ENCODE measurements at places on chromosomes 3 and 15.
A peak's percentile ranks its signal among the peaks of the same experiment; 100 is the strongest.

DNA sequence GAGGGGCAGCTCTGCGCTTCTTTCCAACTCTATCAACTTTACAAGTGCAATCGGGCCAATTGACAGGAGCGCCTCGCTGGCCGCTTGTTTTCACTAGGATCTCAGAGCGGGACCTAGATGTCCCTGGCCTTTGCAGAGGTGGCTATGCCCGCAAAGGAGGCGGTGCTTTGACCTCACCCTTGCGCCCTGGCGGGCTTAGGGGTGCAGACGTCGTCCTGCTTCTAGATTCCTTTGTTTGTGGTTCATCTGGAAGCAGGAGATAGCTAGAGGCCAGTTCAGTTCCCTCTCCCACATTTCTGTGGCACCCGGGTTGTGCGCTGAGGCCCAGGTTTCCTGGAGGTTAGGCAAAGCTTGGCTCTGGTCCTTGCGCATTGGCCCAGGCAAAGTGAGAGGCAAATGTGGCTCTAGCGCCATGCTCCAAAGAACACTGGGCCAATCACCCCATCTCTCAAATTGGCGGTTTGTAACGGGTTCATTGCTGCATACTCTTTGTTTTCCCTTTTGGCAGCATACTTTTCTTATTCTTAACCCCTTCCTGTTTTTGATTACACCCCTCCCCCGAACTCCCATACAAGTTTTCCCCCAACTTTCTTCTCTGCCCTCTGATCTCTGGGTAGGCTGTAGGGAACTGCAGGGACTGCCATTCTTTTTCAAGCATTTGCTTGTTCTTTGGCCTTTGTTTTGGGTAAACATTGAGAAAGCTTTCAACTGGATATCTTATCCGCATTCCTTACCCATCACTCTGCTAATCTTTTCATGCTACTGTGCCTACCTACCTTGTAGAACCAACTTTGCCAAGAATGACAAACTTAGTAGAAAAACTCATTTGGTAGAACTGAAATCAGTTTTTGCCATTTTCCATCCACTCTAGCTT is 1.4 kb downstream of the PPM1L start:
- DNase-seq: peak; percentile 12

DNA sequence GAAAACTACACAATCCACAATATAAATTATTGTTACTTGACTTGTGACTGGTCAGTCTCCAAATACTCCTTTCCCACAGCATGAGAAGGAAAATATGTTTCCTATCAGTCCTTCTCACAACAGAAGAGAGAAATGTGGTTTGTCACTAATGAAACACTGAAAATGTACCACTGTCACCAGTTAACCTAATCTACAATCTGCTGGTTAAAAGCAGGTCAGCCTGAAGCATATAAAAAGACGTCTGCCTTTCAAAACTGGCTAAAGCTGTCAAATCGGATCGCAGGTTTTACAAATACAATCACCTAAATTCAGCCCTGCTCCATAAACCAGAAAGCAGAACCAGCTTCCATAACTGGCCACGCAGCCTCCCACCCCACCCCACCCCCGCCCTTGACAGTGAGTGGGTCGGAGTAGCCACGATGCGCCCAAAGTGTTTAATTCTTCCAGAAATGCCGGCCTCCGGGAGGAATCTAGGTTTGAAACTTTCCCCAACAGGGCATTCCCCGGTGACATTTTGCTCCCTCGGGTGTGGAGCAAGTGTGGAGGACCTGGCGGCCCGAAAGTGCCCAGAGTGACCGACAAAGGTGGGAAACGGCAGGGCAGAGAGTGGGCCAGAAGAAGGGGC is 682 bp downstream of the ETFA start:
- peak; percentile 34 for DNase-seq

- DNase-seq: no peak
Observed at GRCh38 chr15:99273801-99274200, 22.5 kb downstream of the LRRC28 start.

DNA sequence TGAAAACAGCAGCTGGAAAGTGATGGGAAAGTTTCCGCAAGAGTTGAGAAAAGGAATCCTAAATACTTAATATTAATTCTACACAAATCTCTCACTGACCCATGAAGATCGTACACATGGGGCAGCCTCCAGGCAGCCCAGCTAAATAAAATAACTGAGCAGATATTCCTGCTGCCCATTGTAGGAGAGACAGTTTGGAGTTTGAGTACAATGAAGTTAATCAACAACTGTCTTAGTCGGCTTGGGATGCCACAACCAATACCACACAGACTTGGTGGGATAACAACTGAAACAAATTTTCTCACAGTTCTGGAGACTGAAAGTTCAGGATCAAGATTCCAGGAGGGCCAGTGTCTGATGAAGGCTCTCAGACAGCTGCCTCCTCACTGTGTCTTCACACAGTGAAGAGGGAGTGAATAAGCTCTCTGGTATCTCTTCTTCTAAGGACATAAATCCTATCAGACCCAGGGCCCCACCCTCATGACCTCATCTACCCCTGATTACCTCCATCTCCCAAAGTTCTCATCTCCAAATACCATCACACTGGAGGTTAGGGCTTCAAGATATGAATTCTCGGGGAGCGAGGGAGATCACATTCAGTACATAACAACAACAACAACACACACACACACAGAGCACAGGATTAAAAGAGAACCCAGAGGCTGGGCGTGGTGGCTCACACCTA is 9.7 kb downstream of the TRPM7 start:
- no peak for DNase-seq

GRCh38 chr15:40850576-40851112 is 6.8 kb downstream of the SPINT1 start:
- no peak for DNase-seq

GRCh38 chr15:67096546-67097294 is 31.3 kb downstream of the SMAD3 start:
- no peak for DNase-seq

- DNase-seq: no peak
Observed at GRCh38 chr3:56887402-56888025, 85.8 kb upstream of the ARHGEF3 start.

- no peak for DNase-seq
Observed at GRCh38 chr3:34072297-34072696, 273.9 kb downstream of the PDCD6IP start.

DNA sequence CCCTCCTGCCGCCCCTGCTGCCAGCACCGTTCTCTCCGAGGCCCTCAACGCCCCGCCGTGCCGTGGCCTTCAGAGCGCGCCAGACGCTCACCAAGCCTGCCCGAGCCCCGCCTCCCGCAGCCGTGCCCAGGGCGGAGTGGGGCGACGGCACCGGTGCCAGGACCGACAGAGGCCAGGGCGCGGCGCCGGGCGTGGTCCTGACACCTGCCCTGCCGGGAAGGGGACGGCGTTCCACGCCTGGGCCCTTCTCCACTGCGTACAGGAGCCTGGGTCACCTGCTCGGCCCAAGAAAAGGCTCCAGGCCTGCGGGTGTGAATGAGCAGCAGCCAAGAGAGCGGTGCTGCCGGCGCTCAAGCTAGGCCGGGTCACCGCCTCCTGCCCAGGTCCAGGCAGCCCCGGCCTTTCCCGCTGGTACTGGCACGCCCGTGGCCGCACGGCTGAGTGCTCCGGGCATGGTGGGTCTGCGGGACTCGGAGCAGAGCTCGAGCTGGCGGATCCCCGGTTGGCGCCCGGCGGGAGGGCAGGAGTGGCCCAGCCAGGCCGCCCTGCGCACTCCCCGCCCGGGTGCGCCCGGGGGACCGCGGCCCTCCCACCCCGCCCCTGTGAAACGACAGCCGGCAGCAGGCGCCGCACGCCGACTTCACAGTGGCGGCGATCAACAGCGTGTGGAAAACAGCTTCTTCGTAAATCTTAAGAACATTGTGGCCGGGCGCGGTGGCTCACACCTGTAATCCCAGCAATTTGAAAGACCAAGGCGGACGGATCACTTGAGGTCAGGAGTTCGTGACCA is 4.2 kb downstream of the OCA2 start:
- DNase-seq: no peak
